ENCODE measurements at places on chromosomes 2 and 18. TPM values are rescaled to one million over a fixed set of nuclear protein-coding genes. Genes with fewer than 3 reads are reported as not detected.

CDKL4 gene
- 0.70 TPM for total RNA-seq

DNA sequence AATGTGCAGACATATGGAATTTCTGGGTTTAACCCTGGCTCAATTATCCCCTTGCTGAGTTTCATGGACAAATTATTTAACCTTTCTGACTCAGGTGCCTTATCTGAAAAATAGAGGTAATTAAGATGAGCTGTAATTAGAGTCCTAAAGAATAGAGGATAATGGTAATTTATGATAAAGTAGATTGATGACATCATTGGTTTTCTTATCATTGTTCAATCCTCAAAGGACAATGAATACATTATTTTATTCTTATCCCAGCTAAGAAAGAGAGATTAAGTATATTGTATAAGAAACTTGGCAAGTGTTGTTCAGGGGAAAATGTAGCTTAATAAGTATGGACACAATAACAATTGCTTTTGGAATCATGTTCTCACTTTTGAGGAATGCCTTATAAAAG is 279.3 kb downstream of the NYAP2 start:
- no peaks in the 10 kb centered on the region for H3K27me3 ChIP-seq
- H3K27ac ChIP-seq, result no peak overlapping the region
- no peaks in the 10 kb centered on the region for H3K4me1 ChIP-seq
- H3K36me3 ChIP-seq, result no peaks in the 10 kb centered on the region
- DNase-seq, result no peak
- H3K4me3 ChIP-seq, result no peak overlapping the region

DNA sequence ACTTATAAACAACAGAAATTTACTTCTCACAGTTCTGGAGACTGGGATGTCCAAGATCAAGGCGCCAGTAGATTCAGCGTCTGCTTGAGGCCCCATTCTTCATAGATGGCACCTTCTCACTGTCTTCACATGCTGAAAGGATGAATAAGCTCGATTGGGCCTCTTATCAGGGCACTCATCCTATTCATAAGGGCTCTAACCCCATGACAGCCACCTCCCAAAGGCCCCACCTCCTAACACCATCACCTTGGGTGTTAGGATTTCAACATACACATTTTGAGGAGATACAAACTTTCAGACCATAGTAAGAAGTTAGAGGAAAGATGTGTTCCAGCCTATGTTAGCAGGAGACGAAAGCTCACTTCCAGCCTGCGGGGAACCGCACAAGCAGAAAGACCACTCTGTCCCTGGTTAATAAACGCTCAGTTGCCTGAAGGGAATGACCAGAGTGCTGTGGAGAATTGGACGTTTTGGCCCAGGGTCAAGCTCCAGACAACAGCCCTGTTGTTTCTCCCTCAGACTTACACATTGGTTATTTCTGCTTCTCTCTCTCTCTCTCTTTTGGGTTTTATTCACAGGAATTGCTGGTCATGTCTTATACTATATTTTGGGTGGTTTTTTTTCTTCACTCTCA is 90.3 kb downstream of the MAPRE2 start:
- H3K27me3 ChIP-seq, result no peaks in the 10 kb centered on the region
- no peak overlapping the region for H3K4me3 ChIP-seq
- no peak for DNase-seq
- no peak overlapping the region for H3K27ac ChIP-seq
- no peaks in the 10 kb centered on the region for H3K36me3 ChIP-seq

GRCh38 chr2:144693179-144693578 is 173.3 kb upstream of the ZEB2 start:
- DNase-seq, result no peak
- no peak overlapping the region for H3K27ac ChIP-seq
- no peaks in the 10 kb centered on the region for H3K36me3 ChIP-seq
- H3K4me3 ChIP-seq, result no peak overlapping the region
- no peaks in the 10 kb centered on the region for H3K27me3 ChIP-seq
- H3K4me1 ChIP-seq, result no peaks in the 10 kb centered on the region
